ENCODE measurements at places on chromosomes 3 and 15.
A peak's percentile ranks its signal among the peaks of the same experiment; 100 is the strongest.

DNA sequence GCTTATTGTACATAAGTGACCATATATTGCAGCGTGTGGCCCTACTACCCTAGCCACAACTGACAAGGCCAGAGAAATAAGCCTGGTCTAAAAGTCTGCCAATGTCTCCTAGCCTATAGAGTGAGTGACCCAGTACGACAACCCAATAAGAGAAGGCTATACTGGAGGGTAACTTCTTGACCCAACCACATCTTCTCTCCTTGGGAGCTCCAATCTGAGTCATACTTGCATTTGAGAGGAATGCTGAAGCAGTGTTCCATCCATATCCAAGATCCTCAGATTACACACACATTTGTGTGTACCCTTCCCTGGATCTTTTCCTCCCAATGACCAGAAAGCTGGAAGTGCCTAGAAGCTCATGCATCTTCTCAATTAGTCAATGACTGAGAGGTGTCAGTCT is 11.3 kb upstream of the STT3B start:
- no peak for DNase-seq

- no peak for DNase-seq
These were observed 223.9 kb downstream of the LRTM1 start for GRCh38 chr3:54703923-54704322.

- DNase-seq, result no peak
These were observed 71.5 kb downstream of the CD200R1L start for GRCh38 chr3:112775011-112775742.

- peak; percentile 15 for DNase-seq
These were observed 73.6 kb downstream of the TFG start for GRCh38 chr3:100782906-100783305.

GRCh38 chr3:127056281-127056680 is 73.4 kb downstream of the PLXNA1 start:
- no peak for DNase-seq

DNA sequence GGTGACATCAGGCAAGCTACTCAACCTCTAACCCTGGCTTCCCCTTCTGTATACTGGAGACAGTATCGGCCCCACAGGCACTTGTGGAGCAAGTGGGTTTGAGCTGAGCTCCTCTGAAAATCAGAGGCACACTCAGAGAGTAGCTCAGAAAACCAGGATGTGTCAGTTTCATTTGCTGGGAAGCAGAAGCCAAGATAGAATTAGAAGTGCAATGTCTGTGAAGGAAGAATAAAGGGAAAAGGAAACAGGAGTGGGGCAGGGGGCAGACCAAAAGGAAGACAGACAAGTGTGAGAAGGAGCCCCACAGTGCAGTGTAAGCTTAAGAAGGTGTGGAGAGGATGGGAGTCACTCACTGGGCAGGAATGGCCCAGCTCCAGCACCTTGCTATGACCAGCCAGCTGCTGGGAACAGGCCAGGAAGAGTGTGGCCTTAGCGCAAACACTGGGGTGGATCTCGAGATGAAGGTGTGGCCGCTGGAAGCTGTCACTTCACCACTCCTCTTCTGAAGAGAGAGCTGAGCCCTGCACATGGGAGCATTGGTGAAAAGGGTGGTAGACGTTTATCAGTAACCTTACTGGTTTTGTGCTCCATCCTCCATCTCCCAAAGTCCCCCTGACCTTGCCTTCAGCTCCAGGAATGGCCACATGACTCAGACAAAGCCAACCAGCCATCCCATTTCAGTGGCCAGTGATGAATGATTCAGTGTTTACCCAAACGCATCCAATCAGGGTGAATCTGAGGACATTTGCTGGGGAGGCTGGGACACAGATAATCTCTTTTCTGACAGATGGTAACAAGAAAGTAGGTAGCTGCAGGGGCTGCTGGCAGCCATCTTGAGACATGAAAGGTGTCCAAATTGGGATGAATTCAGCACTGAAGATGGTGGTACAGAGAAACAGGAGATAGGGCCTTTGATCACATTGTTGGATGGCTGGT is 108.4 kb downstream of the SHQ1 start:
- DNase-seq, result no peak

- no peak for DNase-seq
These were observed 13.7 kb downstream of the PDHB start for GRCh38 chr3:58419780-58420507.

GRCh38 chr15:56886932-56887781 is 31.3 kb upstream of the TCF12 start:
- peak; percentile 96 for DNase-seq

GRCh38 chr15:59298854-59299250 is 73.8 kb downstream of the MYO1E start:
- no peak for DNase-seq

GRCh38 chr3:39819899-39820298 is 10.5 kb downstream of the MYRIP start:
- no peak for DNase-seq

DNA sequence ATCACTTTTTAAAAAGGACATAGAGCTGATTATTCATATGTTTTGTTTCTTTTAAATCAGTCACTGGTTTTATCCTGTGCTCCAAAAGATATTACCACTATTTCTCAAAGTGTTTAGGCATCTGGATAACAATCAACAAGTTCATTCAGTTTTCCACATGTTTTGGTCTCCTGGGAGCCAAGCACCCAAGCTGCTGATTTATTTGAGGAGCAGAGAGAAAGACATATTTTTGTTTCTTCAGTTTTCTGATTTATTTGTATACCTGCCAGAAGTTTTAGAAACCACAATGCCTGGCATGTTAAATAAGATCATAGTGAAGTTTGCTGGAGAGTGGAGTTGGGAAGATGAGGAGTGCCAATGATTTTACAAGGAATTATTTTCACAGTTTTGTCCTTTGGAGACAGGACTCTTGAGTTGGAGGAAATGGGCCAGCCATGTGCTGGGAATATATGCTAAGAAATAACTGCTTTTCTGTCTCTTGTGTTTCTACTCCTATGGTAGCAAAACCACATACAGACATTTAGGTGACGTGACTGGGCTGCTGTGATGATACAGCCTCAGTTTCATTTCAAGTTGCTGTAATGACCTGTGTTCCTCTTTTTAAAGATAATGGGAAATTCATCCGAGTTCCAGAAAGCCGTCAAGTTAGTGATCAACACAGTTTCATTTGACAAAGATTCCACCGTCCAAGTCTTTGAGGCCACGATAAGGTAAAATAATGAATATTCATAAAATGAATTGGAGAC is 11.7 kb downstream of the EDEM1 start:
- DNase-seq, result no peak

- no peak for DNase-seq
These were observed 263.9 kb upstream of the TGFBR2 start for GRCh38 chr3:30342318-30343060.

- DNase-seq, result peak; percentile 94
These were observed 22.0 kb downstream of the GASK1A start for GRCh38 chr3:43001094-43001553.

- no peak for DNase-seq
These were observed 152.1 kb upstream of the ALCAM start for GRCh38 chr3:105214590-105214989.

DNA sequence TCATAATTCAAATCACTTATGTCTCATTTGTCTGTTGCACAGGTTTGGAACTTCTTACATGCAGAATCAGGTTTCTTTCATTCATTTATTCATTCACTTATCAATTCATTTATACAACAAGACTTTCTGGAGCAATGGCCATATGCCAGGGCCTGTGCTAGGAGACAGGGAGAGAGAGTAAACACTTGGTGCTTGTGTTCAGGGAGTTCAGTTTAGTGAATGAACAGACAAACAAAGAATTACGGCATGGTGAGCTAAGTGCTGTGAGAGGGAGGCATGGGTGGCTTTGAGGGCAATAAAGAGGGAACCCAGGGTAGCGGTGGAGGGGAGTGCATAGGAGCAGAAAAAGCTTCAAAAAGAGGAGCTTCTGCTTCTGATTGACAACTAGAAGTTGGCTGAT is 8.5 kb upstream of the IREB2 start:
- DNase-seq, result no peak

DNA sequence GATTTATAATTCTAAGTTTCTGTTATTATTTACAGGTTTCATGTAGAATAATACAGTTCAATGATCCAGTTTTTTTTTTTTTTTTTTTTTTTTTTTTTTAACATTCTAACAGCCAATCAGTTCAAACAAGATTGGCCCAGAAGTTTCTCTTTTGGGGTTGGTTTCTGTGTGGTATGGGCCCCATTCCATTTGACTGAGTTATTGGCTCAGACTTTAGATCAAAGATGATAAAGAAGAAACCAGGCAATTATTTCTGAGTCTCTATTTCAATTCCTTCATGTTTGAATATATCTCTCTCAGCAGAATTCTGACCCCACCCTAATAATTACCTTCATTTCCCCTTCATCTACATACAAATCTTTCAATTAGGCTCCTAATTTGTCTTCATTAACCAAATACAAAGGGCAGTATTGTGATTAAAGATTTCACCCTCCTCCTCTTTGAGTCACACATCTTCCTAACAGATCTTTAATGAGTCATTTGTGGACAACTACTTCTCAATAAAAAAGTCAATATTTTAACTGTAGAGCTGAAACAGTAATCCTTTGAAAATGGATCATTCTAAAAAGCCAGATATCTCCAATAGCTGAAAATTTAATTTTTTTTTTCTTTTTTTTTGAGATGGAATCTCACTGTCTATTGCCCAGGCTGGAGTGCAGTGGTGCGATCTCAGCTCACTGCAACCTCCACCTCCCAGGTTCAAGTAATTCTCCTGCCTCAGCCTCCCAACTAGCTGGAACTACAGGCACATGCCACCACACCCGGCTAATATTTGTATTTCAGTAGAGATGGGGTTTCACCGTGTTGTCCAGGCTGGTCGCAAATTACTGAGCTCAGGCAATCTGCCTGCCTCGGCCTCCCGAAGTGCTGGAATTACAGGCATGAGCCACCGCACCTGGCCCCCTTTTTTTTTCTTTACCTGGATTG is 878.8 kb downstream of the NAALADL2 start:
- DNase-seq, result no peak

- no peak for DNase-seq
These were observed 172.1 kb upstream of the IL12A start for GRCh38 chr3:159816512-159816911.

GRCh38 chr15:58503139-58504027 is 71.6 kb downstream of the LIPC start:
- no peak for DNase-seq

GRCh38 chr3:3080309-3080708 is 29.9 kb downstream of the IL5RA start:
- no peak for DNase-seq

DNA sequence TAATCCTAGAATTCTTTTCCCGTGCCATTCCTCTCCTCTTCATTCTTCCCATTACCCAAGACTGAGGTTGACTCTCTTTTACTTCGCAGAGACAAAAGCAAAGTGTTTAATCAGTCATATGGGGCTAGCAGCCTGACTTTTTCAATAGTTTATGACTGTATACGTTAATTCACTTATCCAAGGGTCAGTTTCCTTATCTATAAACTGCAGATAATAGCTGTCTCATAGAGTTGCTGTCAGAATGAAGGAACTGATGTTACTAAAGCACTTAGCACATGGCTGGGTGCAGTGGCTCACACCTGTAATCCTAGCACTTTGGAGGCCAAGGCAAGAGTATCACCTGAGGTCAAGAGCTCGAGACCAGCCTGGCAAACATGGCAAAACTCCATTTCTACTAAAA is 43.5 kb upstream of the ULK4 start:
- DNase-seq, result no peak

- no peak for DNase-seq
These were observed 17.2 kb upstream of the B4GALT4 start for GRCh38 chr3:119257654-119258410.

DNA sequence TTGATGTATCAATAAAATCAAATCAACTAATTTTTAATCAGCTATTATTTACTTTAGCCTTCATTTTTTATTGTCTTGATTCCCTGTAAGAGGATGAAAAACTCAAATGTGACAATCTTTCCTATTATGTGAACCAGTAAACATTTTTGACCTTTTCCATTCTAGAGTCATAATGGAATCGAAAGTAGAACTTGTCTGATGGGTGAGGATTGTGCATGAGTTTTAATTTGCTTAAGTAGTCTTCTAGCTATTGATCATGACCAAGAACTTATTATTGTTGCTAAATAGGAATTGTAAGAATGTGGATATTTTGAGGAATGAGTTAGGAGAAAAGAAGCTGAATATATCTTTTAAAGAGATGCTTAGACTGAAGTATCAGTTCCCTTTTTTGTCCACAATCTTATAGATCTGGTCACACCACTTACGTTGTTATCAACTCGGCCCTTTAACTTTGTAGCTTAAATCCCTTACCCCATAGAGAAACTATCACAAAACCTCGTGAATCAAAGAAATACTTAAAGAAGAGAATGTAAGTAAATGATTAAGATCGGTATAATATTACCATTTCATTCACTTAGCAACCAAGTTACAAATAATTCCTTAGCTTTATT is 147.3 kb downstream of the TP63 start:
- no peak for DNase-seq

DNA sequence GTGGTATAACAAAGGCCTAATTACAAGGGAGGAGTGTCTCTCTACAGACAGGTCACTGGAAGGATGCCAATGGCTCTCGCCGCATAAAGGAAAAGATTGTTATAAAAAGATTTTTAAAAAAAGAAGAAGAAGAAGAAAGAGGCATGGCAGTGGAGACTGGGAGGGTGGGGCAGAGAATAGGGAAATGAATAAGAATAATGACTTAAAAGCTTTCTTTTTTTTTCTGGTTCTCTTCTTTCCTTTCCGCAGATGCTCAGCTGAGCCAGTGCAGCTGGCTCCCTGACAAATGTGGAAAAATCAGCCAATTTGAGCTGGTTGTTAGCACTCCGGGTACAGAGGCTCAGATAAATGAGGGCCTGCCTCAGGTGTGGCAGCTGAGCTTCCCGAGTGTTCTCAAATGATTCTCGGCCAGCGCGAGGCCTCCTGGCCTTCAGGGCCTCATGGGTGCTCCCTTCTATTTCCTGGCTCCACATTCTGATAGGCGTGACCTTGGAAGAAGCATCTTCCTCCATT is 234.1 kb downstream of the RORA start:
- peak; percentile 21 for DNase-seq

DNA sequence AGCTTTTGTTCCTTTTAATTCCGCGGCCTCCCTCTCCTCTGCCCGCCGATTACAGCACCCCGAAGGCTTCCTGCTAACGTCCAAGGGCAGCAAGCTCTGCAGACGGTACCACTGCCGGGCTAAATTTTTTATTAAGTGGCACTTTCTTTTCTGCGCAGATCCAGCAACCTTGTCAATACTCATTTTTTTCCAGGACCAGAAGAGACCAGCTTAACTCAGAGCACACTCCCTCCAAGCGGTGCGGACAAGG is 542 bp upstream of the MEIS2 start:
- no peak for DNase-seq

- no peak for DNase-seq
These were observed 14.1 kb downstream of the GPD1L start for GRCh38 chr3:32120471-32120870.

DNA sequence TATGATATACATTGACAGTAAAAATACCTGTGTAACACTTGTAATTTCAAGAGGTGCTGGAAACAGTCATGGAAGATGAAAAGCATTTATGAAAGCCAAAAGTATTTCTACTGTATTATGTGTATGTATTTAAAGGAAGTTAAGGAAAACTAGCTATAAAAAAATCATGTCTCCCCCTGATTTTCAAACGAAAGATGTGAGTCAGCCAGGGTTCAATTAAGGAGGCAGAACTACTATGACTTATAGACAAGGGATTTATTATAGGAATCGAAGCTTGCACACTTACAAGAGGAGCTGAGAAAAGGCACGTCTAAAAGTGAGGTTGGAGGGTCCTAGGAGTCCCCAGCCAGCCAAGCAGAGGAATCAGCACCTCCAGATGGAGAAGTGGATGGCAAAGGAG is 119.4 kb downstream of the SUCLG2 start:
- no peak for DNase-seq

GRCh38 chr3:133136114-133137041 is 98.2 kb downstream of the TMEM108 start:
- DNase-seq, result no peak

- DNase-seq, result no peak
These were observed 10.2 kb upstream of the KPNA4 start for GRCh38 chr3:160575589-160575988.
